NCI-H2171 treated with DMSO at 0.1 percent for 48 hours (cell line): ENCODE measurements at places on chromosomes 5 and 9.
A peak's percentile ranks its signal among the peaks of the same experiment; 100 is the strongest.

GRCh38 chr5:73446631-73447529 is 1.7 kb downstream of the FOXD1 start:
- DNase-seq, result no peak

- DNase-seq, result no peak
Observed at GRCh38 chr9:127886401-127886972, 9.0 kb upstream of the AK1 start.

GRCh38 chr9:87498046-87498810 is 561 bp downstream of the DAPK1 start:
- DNase-seq, result peak; percentile 42

DNA sequence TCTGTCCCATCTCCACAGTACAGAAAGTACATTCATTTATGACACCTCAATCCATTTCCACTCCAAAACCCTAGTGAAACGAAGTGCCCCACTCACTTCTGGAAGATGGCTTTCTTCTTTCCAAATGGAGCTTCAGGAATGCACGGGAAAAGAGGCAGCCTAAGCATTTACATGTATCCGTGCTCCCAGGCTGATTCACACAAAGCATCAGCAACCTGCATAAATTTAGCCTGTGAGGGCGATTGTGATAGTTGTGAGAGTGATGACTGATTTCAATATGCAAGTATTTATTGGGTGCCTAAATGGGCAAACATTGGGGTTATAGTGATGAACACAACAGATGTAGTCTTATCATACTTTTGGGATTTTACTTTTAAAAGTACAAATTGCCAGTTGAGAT is 86.6 kb downstream of the PLPPR1 start:
- no peak for DNase-seq

DNA sequence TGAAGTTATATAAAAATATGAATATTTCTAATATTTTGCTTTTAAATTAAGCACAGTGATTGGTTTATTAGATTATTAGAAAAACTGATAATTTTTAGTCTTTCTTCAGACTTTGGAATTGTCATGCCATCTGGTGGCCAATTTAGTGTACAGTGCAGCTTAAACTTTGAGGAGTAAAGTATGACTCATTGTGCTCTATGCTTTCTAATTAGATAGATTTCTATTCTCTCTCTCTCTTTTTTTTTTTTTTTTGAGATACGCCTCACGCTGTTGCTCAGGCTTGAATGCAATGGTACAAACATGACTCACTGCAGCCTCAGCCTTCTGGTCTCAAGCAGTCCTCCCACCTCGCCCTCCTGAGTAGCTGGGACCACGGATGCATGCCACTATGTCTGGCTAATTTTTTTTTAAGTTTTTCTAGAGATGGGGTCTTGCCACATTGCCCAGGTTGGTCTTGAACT is 42.1 kb upstream of the GPR21 start:
- DNase-seq, result peak; percentile 26

DNA sequence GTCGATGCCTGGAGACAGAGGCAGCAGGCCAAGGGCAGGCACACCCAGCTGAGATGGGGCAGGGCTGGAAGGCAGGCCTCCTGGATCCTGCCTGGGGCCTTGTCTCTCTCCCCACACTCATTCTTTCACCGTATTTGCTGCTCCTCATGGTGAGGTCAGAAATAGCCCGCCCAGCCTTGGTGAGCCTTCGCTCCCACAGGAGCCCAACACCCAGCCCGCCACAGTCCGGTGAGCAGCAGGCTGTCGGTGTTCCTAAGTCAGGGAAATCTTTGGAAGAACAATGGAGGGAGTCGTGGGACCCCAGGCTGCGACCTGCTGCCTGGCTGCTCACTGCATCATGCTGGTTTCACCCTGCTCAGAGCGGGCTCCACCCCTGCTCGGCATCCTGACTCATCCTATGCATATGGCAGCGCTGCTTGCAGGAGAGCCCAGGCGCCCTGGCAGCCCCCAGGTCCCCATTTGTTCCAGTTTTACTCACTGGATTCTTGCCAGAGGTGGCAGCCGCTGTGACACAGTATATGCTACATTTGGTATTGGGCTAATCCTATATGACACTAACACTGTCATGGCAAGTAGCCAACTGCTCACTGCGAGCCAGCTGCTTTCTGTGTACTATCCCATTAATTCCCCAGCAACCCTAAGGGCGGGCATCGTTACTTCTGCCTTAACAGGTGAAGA is 53.2 kb upstream of the NCS1 start:
- DNase-seq, result peak; percentile 100
